ENCODE measurements at places on chromosomes 6 and 20. TPM values are rescaled to one million over a fixed set of nuclear protein-coding genes. Genes with fewer than 3 reads are reported as not detected.

The RIPPLY2 gene
- total RNA-seq: not detected

The LCA5 gene
- 18.3 TPM for total RNA-seq

The GSTA2 gene
- total RNA-seq: not detected

The EHMT2 gene
- total RNA-seq: 131 TPM

The NOX3 gene
- not detected for total RNA-seq

The TENT5A gene
- 17.4 TPM for total RNA-seq

The PTCHD4 gene
- total RNA-seq: not detected

GRCh38 chr6:111105578-111105977 lies 18.3 kb downstream of the SLC16A10 start:
- no peak overlapping the region for H3K27ac ChIP-seq
- H3K4me3 ChIP-seq: peak overlapping the region; percentile 22
- no peaks in the 10 kb centered on the region for H3K27me3 ChIP-seq
- no peaks in the 10 kb centered on the region for H3K36me3 ChIP-seq
- peaks cover 14% of the 10 kb centered on the region for H3K4me1 ChIP-seq

GRCh38 chr6:15936503-15936902 lies 192.4 kb upstream of the MYLIP start:
- H3K4me1 ChIP-seq: no peaks in the 10 kb centered on the region
- no peaks in the 10 kb centered on the region for H3K27me3 ChIP-seq
- no peaks in the 10 kb centered on the region for H3K36me3 ChIP-seq
- no peak for DNase-seq

- H3K4me3 ChIP-seq: no peak overlapping the region
- peak; percentile 79 for DNase-seq
- peaks cover 11% of the 10 kb centered on the region for H3K4me1 ChIP-seq
Observed at GRCh38 chr20:32681175-32682084, 7.7 kb upstream of the C20orf203 start.

DNA sequence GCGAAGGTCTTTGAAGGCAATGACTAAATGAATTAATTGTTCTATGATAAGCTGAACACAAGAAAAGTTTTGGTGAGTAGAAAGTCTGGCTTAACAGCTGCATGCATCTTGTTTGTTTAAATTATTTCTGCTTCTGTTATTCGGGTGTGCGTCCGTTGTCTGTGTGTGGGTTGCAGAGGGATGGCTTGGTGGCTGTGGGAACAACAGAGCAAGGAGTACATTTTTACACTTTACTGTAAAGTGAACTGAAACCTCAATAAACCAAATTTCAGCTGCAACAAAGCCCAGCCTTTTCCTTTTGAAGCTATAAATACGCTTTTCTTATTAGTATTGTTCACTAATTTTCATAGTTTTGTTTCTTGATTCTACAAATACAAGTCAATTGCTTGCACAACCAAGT lies 3.5 kb upstream of the LAMP5 start:
- H3K27me3 ChIP-seq: peaks cover 16% of the 10 kb centered on the region
- H3K4me3 ChIP-seq: no peak overlapping the region
- no peak for DNase-seq
- no peaks in the 10 kb centered on the region for H3K36me3 ChIP-seq

DNA sequence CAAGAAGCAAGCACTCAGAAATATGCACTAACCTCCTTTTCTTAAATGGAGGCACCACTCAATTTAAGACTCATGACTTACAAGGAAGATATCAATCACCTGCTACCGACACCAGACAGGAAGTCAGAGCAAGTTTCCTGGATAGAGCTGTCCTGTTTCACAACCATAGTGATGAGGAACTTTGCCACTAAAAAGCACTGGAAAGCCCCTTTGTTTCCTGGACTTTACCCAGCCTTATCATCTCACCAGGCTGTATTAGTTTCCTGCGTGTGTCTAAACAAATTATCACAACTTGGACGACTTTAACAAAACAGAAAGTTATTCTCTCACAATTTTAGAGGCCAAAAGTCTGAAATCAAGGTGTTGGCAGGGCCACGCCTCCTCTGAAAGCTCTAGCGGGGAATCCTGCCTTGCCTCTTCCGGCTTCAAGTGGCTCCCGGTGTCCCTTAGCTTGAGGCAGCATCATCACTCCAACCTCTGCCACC lies 253.8 kb upstream of the STXBP5 start:
- no peaks in the 10 kb centered on the region for H3K27me3 ChIP-seq
- H3K4me1 ChIP-seq: peaks cover 10% of the 10 kb centered on the region
- H3K4me3 ChIP-seq: no peak overlapping the region
- peak; percentile 8 for DNase-seq
- H3K27ac ChIP-seq: peak overlapping the region; percentile 50
- H3K36me3 ChIP-seq: no peaks in the 10 kb centered on the region

DNA sequence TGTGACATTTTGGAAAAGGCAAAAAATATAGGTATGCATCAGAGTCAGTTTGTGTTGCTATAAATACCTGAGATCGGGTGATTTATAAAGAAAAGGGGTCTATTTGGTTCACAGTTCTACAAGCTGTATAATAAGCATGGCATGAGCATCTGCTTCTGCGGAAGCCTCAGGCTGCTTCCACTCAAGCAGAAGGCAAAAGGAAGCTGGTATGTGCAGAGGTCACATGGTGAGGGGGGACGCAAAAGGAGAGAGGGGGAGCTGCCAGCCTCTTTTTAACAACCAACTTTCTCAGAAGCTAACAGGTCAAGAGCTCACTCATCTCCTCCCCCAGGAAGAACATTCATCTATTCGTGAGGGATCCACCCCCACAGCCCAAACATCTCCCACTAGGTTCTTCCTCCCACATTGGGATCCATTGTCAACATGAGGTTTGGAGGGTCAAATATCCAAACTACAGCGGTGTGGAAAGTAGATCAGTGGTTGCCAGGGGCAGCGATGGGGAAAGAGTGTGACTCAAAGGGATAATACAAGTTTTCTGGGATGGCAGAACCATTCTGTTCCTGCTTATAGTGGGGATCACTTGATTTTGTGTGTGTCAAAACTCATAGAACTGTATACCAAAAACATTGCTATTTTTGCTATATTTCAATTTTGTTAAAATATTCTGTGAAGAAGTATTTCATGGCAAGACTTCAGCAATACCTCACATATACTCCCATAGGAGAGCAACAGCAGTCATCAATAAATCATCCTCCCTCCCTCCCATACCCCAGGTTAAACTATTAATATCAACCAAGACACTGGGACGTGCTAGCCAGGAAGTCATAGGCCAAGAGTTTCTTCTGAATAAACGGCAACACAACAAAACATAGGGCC lies 9.9 kb upstream of the FAM50B start:
- DNase-seq: no peak
- peaks cover 13% of the 10 kb centered on the region for H3K4me1 ChIP-seq
- no peak overlapping the region for H3K27ac ChIP-seq
- H3K27me3 ChIP-seq: no peaks in the 10 kb centered on the region

GRCh38 chr6:132513831-132514545 lies 1.1 kb upstream of the STX7 start:
- peak overlapping the region; percentile 73 for H3K27ac ChIP-seq
- no peak for DNase-seq
- peaks cover 16% of the 10 kb centered on the region for H3K36me3 ChIP-seq
- peaks cover 25% of the 10 kb centered on the region for H3K4me1 ChIP-seq

DNA sequence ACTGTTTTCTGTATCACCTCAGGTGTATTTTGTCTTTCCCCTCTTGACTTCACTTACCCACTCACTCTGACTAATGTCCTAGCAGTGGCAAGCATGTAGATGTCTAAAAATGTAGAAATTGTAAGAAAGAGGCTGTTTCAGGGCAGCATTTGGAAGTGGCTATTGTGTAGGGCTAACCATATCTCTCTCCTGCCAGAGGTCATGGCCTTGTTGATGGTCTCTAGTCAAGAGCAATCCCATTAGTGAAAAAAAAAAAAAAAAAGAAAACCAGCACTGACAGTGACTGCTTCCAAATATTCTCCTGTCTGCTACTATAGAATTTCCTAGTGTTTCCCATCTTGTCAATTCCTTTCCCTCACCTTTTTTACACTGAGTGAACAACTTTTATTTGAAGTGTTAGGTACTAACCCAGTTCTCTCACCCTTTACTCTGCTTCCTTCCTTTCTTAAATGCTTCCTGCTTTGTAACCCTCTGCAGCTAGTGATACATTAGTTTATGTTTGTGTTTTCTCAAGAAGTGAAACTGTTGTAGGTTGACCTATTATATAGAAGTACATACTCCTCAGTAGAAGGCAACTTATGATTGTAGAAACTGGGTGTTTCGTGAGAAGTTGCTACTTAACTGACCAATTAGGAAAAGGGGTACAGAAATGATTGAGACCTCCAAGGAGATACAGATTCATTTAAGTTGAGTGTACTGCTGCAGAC lies 174.1 kb upstream of the PTPRK start:
- DNase-seq: no peak
- H3K4me1 ChIP-seq: peaks cover 22% of the 10 kb centered on the region
- H3K27me3 ChIP-seq: no peaks in the 10 kb centered on the region
- no peak overlapping the region for H3K4me3 ChIP-seq
- no peaks in the 10 kb centered on the region for H3K36me3 ChIP-seq
- H3K27ac ChIP-seq: no peak overlapping the region

- no peak overlapping the region for H3K4me3 ChIP-seq
- H3K4me1 ChIP-seq: peaks cover 31% of the 10 kb centered on the region
- H3K27ac ChIP-seq: no peak overlapping the region
- no peaks in the 10 kb centered on the region for H3K27me3 ChIP-seq
Observed at GRCh38 chr6:132079286-132079685, 128.1 kb upstream of the CCN2 start.

DNA sequence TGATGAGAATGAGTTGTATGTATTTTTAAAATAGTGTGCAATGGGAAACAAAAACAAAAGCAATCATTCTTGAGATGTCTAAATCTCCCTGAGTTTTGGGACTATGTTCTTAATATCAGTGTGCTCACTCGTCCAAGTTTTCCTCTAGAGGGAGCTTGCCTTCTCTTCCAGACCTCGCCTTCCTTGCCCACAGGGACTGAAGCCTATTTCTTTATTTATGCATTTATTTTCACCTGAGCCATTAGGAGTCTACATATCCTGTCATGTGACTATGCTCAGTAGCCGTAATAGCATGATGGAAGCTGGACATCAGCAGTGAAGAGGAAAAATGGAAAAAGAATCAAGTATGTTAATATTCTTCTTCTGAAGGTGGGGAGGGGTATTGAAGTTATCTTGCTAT lies 131.2 kb downstream of the SH3BGRL2 start:
- H3K27ac ChIP-seq: no peak overlapping the region
- H3K36me3 ChIP-seq: no peaks in the 10 kb centered on the region
- peak; percentile 13 for DNase-seq
- no peaks in the 10 kb centered on the region for H3K27me3 ChIP-seq
- H3K4me1 ChIP-seq: peaks cover 7% of the 10 kb centered on the region

DNA sequence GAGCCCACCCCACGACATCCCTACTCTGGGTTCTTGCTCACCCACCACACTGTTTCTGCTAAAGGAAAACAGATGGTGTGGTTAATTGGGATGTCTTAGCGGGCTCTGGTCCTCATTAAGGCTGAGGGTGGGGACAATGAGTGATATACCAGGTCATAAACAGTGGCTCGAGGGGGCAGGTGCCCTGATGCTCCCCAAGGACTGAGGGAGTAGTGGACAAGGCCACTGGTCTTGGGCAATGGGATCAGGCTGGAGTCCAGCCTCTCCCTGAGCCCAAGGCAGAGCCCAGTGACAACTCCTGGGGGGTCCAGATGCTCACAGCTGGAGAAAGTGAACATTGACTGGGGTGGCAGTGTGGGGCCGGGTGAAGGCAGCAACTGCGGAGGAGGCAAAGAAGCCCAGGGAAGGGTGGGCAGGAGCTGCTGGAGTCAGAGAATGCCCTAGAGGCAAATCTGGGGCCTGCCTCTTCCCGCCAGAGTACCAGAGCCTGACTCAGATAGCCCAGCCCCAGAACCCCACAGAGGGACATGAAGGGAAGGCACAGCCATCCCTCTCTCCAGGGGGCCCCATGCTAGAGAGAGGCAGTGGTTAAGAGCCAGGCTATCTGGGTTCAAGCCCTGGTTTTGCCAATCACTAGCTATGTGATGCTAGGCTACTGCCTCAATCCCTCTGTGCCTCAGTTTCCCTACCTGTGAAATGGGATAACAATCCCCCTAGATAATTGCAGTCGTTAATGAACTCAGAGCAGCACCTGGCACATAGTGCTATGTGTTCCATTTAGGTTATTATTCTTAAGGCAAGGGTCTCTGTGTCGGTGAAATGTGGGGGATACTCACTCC lies 72.3 kb downstream of the MRPL14 start:
- DNase-seq: no peak
- H3K4me3 ChIP-seq: no peak overlapping the region
- H3K27ac ChIP-seq: no peak overlapping the region
- H3K36me3 ChIP-seq: peaks cover 21% of the 10 kb centered on the region

- no peak overlapping the region for H3K27ac ChIP-seq
- H3K4me1 ChIP-seq: no peaks in the 10 kb centered on the region
- H3K27me3 ChIP-seq: no peaks in the 10 kb centered on the region
- no peak for DNase-seq
- H3K4me3 ChIP-seq: no peak overlapping the region
Observed at GRCh38 chr6:359261-360035, 32.1 kb upstream of the IRF4 start.

GRCh38 chr6:78629154-78629721 lies 238.1 kb upstream of the IRAK1BP1 start:
- no peak for DNase-seq
- H3K27ac ChIP-seq: no peak overlapping the region
- H3K27me3 ChIP-seq: no peaks in the 10 kb centered on the region
- H3K4me1 ChIP-seq: no peaks in the 10 kb centered on the region
- peak overlapping the region; percentile 58 for H3K4me3 ChIP-seq
- peaks cover 7% of the 10 kb centered on the region for H3K36me3 ChIP-seq

- peaks cover 8% of the 10 kb centered on the region for H3K36me3 ChIP-seq
- H3K27me3 ChIP-seq: no peaks in the 10 kb centered on the region
- peak; percentile 71 for DNase-seq
- H3K27ac ChIP-seq: peak within 1 kb of the TSS; percentile 5
- peaks cover 13% of the 10 kb centered on the region for H3K4me1 ChIP-seq
Observed at GRCh38 chr20:35171753-35172433, at the start of gene PROCR. TSS of gene PROCR (plus strand) at chr20:35172072. CDS start at chr20:35172155, 83 bp downstream.

GRCh38 chr20:21677781-21678180 lies 27.7 kb upstream of the PAX1 start:
- H3K27ac ChIP-seq: no peak overlapping the region
- H3K4me3 ChIP-seq: no peak overlapping the region
- no peaks in the 10 kb centered on the region for H3K27me3 ChIP-seq
- H3K4me1 ChIP-seq: no peaks in the 10 kb centered on the region
- no peaks in the 10 kb centered on the region for H3K36me3 ChIP-seq

DNA sequence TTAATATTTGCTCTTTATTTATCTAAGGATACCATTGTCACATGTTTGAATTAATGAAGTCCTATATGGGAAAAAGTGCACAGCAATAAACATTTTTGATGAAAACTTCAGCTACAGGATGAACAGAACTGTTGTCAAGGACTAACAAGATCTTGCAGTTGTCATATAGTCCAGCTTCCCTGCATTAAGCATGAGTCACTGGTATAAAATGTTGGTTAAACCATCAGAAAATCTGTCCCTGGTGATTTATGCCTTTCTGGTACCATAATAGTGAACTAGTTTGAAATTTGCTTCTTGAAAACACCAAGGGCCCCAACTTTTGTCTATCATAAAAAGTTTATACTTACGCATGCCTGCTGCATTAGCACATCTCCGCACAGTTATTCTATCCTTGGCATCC lies 60.4 kb upstream of the RSPO3 start:
- no peak overlapping the region for H3K4me3 ChIP-seq
- no peaks in the 10 kb centered on the region for H3K36me3 ChIP-seq
- DNase-seq: no peak
- no peaks in the 10 kb centered on the region for H3K27me3 ChIP-seq

GRCh38 chr20:37353285-37353849 lies 7.4 kb downstream of the SRC start:
- no peaks in the 10 kb centered on the region for H3K27me3 ChIP-seq
- peaks cover 85% of the 10 kb centered on the region for H3K4me1 ChIP-seq
- H3K36me3 ChIP-seq: peaks cover 70% of the 10 kb centered on the region
- H3K4me3 ChIP-seq: no peak overlapping the region
- no peak overlapping the region for H3K27ac ChIP-seq
- no peak for DNase-seq
